ENCODE measurements at places on chromosomes 2 and 18. TPM values are rescaled to one million over a fixed set of nuclear protein-coding genes. Genes with fewer than 3 reads are reported as not detected.

DNA sequence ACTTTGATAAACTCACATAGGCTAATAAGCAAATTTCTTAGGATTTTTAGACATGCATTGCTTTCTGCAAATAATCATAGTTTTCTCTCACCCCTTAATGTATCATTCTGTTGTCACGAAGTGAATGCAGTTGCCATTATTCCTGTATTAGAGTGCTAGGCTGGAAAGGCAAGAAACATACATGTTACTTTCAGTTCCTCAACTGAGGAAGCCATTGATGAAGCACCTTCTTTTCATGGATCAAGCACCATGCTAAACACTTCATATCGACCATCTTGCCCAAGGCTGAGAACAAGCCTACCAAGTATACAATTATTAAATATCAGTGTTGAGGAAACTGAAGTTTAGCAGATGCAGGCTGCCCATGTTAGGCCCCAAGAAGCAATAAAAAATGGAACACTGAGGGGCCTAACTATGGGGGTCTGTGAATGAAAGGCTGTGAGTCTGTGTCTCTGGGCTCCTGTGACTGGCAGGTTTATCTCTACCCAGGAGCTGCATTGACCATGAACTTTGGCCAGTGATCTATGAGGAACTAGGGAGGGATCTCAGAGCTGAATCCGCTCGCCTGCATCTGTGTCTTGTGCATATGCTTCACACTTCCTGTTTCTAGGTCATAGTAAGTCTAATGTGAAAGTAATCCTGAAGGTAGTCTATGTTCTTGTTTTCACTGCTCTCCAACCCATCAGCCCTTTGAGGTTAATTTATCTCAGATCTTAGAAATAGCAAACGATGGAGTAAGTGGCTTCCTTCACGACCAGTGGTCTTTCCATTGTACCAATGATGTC is 16.0 kb upstream of the TSPYL6 start:
- no peak overlapping the region for H3K27ac ChIP-seq
- H3K4me3 ChIP-seq, result no peak overlapping the region
- no peaks in the 10 kb centered on the region for H3K36me3 ChIP-seq
- no peaks in the 10 kb centered on the region for H3K27me3 ChIP-seq

- H3K36me3 ChIP-seq, result no peaks in the 10 kb centered on the region
- no peaks in the 10 kb centered on the region for H3K4me1 ChIP-seq
- no peaks in the 10 kb centered on the region for H3K27me3 ChIP-seq
Measured at GRCh38 chr2:182586426-182586825, 129.6 kb upstream of the DNAJC10 start.

Gene GEN1
- 33.3 TPM for total RNA-seq

GRCh38 chr2:153864022-153864421 is 7.7 kb upstream of the GALNT13 start:
- H3K4me1 ChIP-seq, result no peaks in the 10 kb centered on the region
- no peak overlapping the region for H3K27ac ChIP-seq
- H3K36me3 ChIP-seq, result no peaks in the 10 kb centered on the region
- no peaks in the 10 kb centered on the region for H3K27me3 ChIP-seq
- H3K4me3 ChIP-seq, result no peak overlapping the region

DNA sequence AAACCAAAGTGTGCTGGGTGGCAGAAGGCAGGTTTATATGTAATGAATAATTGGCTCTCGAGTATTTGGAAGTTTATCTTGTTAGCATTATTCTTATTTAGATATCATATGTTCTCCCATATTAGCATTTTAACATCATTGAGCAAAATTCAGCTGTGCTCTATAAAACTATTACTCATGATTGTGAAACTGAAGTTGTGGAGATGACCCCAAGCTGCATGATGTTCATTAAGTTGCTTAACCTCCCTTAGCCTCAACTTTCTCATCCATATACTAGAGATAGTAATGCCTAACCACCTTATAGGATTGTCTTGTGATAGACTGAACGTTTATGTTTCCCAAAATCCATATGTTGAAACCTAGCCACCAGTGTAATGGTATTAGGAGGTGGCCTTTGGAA is 346.3 kb downstream of the SATB2 start:
- H3K36me3 ChIP-seq, result no peaks in the 10 kb centered on the region
- no peaks in the 10 kb centered on the region for H3K27me3 ChIP-seq
- H3K4me3 ChIP-seq, result no peak overlapping the region
- H3K27ac ChIP-seq, result no peak overlapping the region
- DNase-seq, result no peak

GRCh38 chr2:189273734-189274133 is 94.2 kb upstream of the COL5A2 start:
- no peaks in the 10 kb centered on the region for H3K27me3 ChIP-seq
- no peaks in the 10 kb centered on the region for H3K4me1 ChIP-seq
- DNase-seq, result no peak
- H3K27ac ChIP-seq, result no peak overlapping the region

Gene STAT4
- 0.48 TPM for total RNA-seq

Gene TMEM247
- not detected for total RNA-seq

- H3K4me1 ChIP-seq, result no peaks in the 10 kb centered on the region
- no peak overlapping the region for H3K27ac ChIP-seq
- no peak overlapping the region for H3K4me3 ChIP-seq
- no peaks in the 10 kb centered on the region for H3K36me3 ChIP-seq
Measured at GRCh38 chr2:132374551-132374950, 42.1 kb upstream of the GPR39 start.

Gene ICA1L
- 5.5 TPM for total RNA-seq

GRCh38 chr2:176638167-176639015 is 369.1 kb downstream of the MTX2 start:
- no peaks in the 10 kb centered on the region for H3K27me3 ChIP-seq
- no peak overlapping the region for H3K27ac ChIP-seq
- H3K4me1 ChIP-seq, result no peaks in the 10 kb centered on the region
- H3K4me3 ChIP-seq, result peak overlapping the region; percentile 31
- no peaks in the 10 kb centered on the region for H3K36me3 ChIP-seq

Gene GBX2
- 2.4 TPM for total RNA-seq
